ENCODE measurements at places on chromosomes 6 and 20.

- no peak for DNase-seq
These were observed 194.6 kb downstream of the DST start for GRCh38 chr6:56448046-56448445.

- DNase-seq, result no peak
These were observed 575 bp upstream of the MICAL1 start for GRCh38 chr6:109456111-109456583.

DNA sequence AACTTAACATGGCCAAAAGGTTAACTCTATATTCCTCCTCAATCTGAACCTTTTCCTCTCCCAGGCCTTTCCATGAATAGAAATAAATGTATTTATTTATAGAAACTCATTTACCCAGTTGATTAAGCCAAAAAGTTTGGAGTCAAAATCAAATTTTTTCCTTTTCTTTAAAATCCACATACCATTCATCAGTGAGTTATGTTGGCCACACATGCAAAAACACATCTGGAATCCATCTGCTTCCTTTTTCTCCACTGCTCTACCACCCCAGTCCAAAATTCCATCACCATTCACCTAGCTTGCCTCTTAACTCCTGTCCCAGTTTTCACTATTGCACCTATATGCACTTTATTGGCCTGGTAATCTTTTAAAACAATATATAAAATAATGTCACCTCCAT, 62.4 kb upstream of the TMEM200A start:
- DNase-seq, result no peak

- no peak for DNase-seq
These were observed 13.6 kb downstream of the POU3F2 start for GRCh38 chr6:98847779-98848538.

DNA sequence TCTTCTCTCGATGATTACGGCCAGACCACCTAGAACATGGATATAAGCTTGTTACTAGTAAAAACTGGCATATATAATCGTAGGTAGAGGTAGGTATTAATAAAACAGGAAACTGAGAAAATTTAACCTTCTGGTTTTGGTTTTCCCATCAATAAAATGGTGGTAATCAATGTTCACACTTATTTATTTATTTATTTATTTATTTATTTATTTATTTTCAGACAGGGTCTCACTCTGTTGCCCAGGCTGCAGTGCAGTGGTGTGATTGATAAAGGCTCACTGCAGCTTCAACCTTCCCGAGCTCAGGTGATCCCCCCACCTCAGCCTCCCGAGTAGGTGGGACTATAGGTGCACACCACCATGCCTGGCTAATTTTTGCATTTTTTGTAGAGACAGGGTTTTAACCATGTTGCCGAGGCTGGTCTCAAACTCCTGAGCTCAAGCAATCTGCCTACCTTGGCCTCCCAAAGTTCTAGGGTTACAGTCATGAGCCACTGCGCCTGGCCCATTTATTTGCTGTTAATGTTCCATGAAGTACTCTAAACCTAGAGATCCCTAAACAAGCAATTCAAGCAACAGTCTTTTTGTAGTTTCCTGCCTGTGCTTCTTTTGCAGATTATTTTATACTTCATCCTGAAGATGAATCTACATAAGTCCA, 11.5 kb downstream of the TOMM6 start:
- no peak for DNase-seq

DNA sequence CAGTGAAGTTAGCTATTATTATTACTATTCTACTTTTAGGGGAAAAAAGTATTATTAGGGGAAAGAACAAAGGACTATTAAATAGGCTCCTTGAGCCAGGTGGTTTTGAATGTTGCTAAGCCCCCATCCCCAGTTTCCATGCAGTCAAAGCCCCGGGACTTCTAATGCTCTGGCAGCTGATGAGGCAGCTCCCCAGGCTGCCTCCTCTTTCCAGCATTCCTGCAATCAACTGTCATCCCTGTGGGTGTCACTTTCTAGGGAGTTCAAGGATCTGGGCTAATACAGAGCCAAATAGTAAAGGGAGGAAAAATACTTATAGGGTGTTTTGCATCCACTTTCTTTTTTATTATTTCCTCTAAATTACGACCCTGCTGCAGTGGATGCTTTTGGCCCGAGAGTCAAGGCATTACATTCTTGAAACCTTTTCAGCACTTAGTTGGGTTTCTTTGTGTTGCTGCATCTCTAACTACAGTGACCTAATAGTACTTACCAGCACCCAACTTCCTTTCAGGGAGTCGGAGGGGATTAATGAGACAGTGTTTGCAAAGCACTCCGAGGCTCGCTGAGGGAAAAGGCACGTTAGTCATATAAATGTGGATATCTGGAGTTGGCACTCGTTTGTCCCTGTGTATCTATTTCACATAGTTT, 303.9 kb upstream of the MAP3K7 start:
- DNase-seq, result no peak

GRCh38 chr20:10758446-10758845, 84.6 kb upstream of the JAG1 start:
- DNase-seq, result no peak

DNA sequence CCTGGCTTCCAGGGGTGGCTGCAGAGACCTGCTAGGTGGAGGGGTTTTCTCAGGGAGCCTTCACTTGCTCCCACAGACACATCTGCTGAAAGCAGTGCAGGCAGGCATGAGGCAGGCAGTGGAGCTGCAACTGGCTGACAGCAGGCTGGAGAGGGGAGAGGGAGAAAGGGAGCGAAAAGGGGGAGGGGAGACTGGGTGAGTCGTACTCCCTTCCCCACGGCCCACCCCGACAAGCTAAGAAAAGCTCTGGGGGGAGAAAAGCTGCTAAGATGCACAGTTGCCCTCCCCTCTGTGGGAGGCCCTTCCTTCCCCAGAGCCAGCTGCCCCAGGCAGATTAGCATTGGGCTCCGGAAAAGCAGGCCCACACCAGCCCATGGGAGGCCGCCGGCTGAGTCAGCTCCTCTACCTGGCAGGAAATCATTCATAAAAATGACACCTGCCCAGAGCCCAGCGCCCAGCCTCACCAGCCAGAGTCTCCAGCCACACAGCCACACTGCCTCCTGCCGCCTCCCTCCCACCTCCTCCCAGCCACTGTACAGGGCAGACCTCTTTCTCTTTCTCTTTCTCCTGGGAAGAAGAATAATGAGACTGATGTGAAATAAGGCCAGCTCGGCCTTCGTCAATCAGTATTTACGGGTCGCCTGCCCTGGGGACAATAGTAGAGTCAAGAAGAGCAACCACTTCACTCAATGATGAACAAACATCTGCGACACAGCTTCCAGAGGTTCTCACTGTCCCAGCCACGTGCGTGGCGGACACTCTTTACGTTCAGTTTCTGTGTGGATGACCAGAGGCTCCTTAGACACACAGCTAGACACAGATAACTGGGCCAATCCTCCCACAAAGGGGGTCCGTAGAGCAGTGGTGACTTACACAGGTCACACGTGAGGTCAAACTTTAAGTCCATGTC, 7.7 kb upstream of the C20orf203 start:
- DNase-seq, result peak; percentile 84

DNA sequence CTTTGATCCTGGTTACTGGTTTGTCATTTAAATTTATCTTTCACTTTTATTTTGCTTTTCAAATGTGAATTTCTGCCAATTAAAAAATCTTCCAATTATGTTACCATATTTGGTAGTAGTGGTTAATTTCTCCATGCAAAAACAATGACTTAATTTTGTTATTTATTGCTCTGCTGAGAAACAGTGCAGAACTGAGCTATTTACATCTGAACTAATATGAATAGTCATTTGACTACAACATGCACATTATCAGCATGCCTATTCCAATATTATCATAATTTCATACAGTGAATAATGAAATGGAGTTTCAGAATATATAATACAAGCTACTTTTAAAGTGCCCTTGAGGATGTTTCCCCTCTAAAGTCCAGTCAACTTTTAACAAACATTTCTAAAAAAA, 517 bp downstream of the PLN start:
- DNase-seq, result no peak
